ENCODE measurements at places on chromosomes 2 and 18. TPM values are rescaled to one million over a fixed set of nuclear protein-coding genes. Genes with fewer than 3 reads are reported as not detected.

DNA sequence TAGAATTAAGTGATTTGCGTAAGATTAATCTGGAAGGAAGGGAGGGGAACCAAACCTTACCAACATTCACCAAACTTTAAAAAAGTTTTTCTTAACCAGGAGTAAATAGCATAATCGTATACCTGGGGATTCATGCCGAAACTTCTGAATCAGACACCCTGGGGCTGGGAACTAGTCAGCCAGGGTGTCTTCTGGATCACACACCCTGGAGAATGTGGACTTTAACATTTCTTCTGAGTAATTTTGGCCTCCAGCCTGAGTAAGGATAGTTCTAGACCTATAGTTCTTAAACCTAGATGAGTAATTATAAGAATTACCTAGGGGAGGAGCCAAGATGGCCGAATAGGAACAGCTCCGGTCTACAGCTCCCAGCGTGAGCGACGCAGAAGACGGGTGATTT is 44.1 kb upstream of the MEIS1 start:
- H3K27me3 ChIP-seq, result no peaks in the 10 kb centered on the region
- peaks cover 30% of the 10 kb centered on the region for H3K4me1 ChIP-seq
- H3K36me3 ChIP-seq, result no peaks in the 10 kb centered on the region
- peak overlapping the region; percentile 72 for H3K4me3 ChIP-seq

DNA sequence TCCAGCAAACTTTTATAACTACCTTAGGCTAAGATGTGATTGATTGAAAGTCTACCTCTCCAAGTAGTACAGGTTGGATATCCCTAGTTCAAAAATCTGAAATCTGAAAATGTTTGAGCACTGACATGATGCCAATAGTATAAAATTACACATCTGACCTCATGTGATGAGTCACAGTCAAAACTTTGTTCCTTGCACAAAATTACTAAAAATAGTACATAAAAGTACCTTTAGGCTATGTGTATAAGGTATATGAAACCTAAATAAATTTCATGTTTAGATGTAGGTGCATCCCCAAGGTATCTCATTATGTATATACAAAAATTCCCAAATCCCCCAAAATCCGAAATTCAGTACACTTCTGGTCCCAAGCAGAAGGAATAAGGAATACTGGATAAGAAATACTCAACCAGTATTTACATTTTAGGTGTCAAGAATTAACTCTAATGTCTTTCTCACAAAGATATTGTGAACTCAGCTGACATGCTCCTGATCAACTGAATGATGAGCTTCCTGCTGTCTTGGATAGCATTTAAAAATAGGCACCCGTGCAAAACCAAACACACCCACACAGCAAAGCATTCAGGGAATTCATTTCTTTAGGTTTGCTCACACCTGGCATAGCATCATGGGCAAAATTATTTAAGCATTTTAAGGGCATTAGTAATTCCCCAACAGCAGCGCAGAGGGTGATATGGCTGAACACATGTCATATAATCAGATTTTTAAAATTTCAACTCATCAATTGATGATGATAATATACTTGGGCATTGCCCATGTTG is 497.4 kb upstream of the MEIS1 start:
- DNase-seq, result no peak
- no peak overlapping the region for H3K27ac ChIP-seq
- peaks cover 6% of the 10 kb centered on the region for H3K4me1 ChIP-seq
- no peak overlapping the region for H3K4me3 ChIP-seq

DNA sequence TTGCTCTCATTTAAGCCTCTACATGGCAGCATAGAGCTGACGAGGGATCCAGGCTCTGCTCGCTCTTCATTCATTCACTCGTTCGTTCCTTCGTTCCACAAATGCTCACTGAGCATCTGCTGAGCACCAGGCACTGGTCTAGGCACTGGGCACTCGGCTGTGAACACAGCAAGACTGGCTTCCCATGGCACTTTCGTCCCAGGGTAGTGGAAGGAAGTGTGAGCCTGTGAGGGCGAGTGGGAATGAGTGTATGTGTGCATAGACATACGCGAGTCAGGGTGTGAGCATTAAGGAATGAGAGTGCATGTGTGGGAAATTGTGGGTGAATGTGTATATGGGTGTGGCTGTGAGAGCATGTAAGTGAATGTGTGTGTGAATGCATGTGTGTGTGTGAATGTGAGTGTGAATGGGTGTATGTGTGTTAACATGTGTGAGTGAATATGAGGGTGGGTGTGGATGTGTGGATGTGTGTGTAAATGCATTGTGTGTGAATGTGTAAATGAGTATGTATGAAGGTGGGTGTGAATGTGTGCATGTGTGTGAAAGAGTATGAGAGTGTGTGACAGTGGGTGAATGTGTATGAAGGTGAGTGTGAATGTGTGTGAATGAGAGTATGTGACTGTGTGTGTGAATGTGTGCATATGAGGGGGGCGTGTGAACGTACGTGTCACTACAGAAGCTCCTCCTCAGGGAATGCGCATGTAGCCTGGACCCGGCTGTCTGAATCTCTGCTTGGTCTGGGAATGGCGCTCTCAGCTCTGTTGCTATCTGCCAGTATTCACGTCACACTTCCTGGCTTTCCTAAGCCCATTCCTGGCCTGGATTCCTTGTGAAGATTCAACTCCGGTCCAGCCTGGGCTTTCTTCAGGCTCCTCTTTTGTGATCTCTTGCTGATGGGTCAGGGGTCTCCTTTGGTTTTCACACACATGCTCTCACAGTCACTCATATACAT is 28.8 kb downstream of the SNORC start:
- peaks cover 4% of the 10 kb centered on the region for H3K27me3 ChIP-seq
- DNase-seq, result no peak
- no peaks in the 10 kb centered on the region for H3K36me3 ChIP-seq
- H3K4me1 ChIP-seq, result peaks cover 6% of the 10 kb centered on the region
- no peak overlapping the region for H3K4me3 ChIP-seq
- no peak overlapping the region for H3K27ac ChIP-seq

- no peak overlapping the region for H3K4me3 ChIP-seq
- no peak overlapping the region for H3K27ac ChIP-seq
These were observed 121.7 kb downstream of the LYPD6B start for GRCh38 chr2:149160195-149160594.

DNA sequence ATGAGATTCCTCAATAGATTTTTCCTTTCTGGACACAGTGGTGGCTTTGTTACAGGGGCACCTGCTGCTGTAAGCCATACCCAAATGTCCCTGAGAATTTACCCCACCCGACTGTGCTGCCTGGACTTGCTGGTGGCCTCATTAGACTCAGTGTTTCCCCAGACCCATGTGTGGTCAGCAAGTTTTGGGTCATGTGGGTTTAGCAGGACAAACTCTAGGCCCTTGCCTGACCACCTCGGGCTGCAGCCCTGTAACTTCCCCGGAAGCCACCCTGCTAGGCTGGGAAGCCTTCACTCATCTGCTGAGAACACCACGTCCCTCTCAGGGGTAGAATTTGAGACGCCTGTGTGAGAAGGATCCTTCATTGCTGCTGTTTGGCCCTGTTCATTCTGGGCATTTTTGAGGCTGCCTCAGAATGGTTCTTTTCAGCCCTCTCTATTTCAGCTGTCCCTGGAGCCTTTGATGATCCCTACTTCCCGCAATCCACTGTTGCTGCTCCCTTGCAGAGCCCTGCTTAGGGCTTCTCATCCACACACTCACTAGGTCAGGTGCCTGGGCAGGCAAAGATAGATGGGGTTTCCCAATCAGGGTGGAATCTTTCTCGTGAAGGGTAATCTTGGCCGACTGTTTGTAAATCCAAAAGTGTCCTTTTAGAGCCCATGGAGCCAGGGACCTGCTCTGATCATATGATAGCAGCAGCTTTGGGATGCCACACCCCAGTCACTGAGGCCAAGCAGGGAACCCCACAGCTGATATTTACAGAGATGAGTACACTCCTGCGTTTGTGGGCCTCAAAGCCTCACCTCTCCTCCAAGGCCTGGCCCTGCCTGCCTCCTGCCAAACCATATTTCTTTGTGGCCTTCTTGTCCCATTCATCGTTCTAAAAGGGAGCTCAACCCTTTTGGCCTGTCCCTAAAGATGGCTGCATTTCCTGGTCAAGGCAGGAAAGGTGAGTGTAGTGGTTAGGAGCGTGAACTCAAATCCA is 6.7 kb downstream of the EHD3 start:
- no peak overlapping the region for H3K4me3 ChIP-seq
- H3K27me3 ChIP-seq, result no peaks in the 10 kb centered on the region
- H3K4me1 ChIP-seq, result peaks cover 21% of the 10 kb centered on the region
- DNase-seq, result no peak
- H3K36me3 ChIP-seq, result peaks cover 3% of the 10 kb centered on the region

- H3K27ac ChIP-seq, result no peak overlapping the region
- H3K36me3 ChIP-seq, result no peaks in the 10 kb centered on the region
- no peaks in the 10 kb centered on the region for H3K27me3 ChIP-seq
These were observed 26.6 kb upstream of the TEX44 start for GRCh38 chr2:231565887-231566594.

DNA sequence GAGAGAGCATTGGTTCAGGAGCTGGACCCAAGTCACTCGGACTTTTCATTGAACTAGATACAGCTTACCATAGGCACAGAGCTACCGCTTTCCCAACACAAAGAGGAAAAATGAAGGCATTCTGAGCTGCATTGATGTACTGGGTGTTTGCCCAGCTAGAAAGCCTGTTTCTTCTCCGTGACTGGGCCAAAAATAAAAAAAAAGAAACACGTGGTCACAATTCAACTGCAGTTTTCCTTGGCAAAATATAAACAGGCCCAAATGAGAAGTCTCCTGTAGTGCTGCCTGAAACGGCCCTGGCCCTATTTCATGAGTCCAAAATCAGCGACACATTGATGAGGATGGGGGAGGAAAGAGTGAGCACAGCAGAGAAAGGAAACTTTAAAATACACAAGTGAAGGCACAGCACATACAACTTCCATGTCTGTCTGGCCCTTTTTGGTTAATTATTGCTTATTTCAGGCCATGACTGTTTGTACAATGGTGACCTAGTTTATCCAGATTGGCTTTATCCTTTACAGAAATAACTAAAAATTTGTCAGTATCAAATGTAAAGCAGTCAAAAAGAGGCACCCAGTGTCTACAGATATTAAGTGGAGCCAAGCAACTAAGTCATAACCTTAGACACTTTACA is 179.7 kb downstream of the ICOS start:
- no peaks in the 10 kb centered on the region for H3K27me3 ChIP-seq
- H3K4me3 ChIP-seq, result no peak overlapping the region
- DNase-seq, result no peak
- H3K27ac ChIP-seq, result no peak overlapping the region

- peaks cover 60% of the 10 kb centered on the region for H3K4me1 ChIP-seq
- DNase-seq, result peak; percentile 63
- H3K36me3 ChIP-seq, result peaks cover 22% of the 10 kb centered on the region
- H3K27ac ChIP-seq, result peak overlapping the region; percentile 93
- H3K4me3 ChIP-seq, result peak overlapping the region; percentile 56
These were observed 47.8 kb downstream of the PRELID3A start for GRCh38 chr18:12455496-12455895.

GRCh38 chr2:113133704-113134598 is 6.6 kb downstream of the IL1RN start:
- no peaks in the 10 kb centered on the region for H3K27me3 ChIP-seq
- no peak for DNase-seq
- no peaks in the 10 kb centered on the region for H3K4me1 ChIP-seq
- H3K36me3 ChIP-seq, result no peaks in the 10 kb centered on the region
- no peak overlapping the region for H3K27ac ChIP-seq
- H3K4me3 ChIP-seq, result no peak overlapping the region

GRCh38 chr2:200482194-200482593 is 27.7 kb downstream of the KCTD18 start:
- no peak overlapping the region for H3K27ac ChIP-seq
- peaks cover 8% of the 10 kb centered on the region for H3K36me3 ChIP-seq
- H3K27me3 ChIP-seq, result no peaks in the 10 kb centered on the region
- no peak overlapping the region for H3K4me3 ChIP-seq

GRCh38 chr2:19747310-19748072 is 154.3 kb downstream of the TTC32 start:
- DNase-seq, result no peak
- no peaks in the 10 kb centered on the region for H3K36me3 ChIP-seq
- H3K4me3 ChIP-seq, result no peak overlapping the region
- peaks cover 3% of the 10 kb centered on the region for H3K4me1 ChIP-seq
- H3K27me3 ChIP-seq, result no peaks in the 10 kb centered on the region

- H3K4me3 ChIP-seq, result no peak overlapping the region
- peaks cover under 1% of the 10 kb centered on the region for H3K36me3 ChIP-seq
- H3K27me3 ChIP-seq, result no peaks in the 10 kb centered on the region
- no peak for DNase-seq
- peaks cover 5% of the 10 kb centered on the region for H3K4me1 ChIP-seq
These were observed 22.6 kb downstream of the MTX2 start for GRCh38 chr2:176291809-176292283.

DNA sequence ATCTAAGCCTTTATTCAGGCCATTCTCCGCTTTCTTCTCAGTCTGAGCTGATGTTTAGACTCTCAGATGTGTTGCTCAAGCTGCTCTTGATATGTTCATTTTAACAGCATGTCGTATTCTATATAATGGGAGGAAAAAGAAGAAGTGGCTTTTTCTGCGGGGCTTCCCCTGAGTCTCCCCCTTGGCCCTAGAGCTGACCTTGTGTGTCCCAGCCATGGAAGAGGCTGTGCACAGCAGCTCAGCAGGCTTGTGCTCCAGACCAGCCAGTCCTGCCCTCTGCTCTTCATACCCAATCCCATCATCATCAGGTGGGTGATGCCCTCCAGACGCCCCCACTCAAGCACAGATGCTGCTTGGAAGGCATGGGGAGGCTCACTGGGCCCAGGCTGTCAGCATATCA is 155.1 kb upstream of the CELF4 start:
- no peak overlapping the region for H3K4me3 ChIP-seq
- H3K27me3 ChIP-seq, result no peaks in the 10 kb centered on the region
- H3K36me3 ChIP-seq, result no peaks in the 10 kb centered on the region
- no peaks in the 10 kb centered on the region for H3K4me1 ChIP-seq

GRCh38 chr2:38713338-38713737 is 37.8 kb downstream of the SRSF7 start:
- no peaks in the 10 kb centered on the region for H3K27me3 ChIP-seq
- peaks cover 13% of the 10 kb centered on the region for H3K36me3 ChIP-seq
- no peak overlapping the region for H3K27ac ChIP-seq
- no peak for DNase-seq
- H3K4me3 ChIP-seq, result no peak overlapping the region

GRCh38 chr2:88261725-88262124 is 91.6 kb downstream of the THNSL2 start:
- H3K36me3 ChIP-seq, result no peaks in the 10 kb centered on the region
- H3K4me1 ChIP-seq, result peaks cover 7% of the 10 kb centered on the region
- no peak overlapping the region for H3K4me3 ChIP-seq
- H3K27me3 ChIP-seq, result no peaks in the 10 kb centered on the region

DNA sequence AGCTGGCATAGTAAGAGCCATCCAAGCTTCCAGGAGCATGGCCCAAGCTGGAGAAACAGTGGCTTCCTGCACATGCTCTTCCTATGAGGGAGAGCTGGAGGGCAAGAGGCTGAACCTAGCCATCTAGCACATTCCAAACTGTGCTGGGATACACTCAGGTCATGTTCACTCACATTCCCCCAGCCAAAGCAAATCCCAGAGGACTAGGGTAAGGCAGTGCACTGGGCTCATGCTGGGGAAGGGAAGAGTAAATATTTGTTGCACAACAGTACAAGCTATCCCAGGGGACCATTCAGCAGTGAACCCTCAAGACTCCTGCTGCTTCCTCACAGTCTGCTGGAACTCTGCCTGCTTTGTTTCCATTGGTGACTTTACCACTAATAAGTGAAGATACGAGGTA is 20.7 kb upstream of the GYPC start:
- H3K27me3 ChIP-seq, result peaks cover 3% of the 10 kb centered on the region
- no peak overlapping the region for H3K27ac ChIP-seq
- no peak for DNase-seq
- no peak overlapping the region for H3K4me3 ChIP-seq
- no peaks in the 10 kb centered on the region for H3K4me1 ChIP-seq

MRPL33 gene
- 67.0 TPM for total RNA-seq

CCDC141 gene
- not detected for total RNA-seq

USP34 gene
- 98.4 TPM for total RNA-seq

HAAO gene
- 3.5 TPM for total RNA-seq

NR4A2 gene
- total RNA-seq, result 7.8 TPM

CHRNA1 gene
- total RNA-seq, result not detected

ALPI gene
- total RNA-seq, result not detected

All from neural crest cell (in vitro differentiated cells).